ENCODE measurements at places on chromosomes 11 and 22.
A peak's percentile ranks its signal among the peaks of the same experiment; 100 is the strongest.

DNA sequence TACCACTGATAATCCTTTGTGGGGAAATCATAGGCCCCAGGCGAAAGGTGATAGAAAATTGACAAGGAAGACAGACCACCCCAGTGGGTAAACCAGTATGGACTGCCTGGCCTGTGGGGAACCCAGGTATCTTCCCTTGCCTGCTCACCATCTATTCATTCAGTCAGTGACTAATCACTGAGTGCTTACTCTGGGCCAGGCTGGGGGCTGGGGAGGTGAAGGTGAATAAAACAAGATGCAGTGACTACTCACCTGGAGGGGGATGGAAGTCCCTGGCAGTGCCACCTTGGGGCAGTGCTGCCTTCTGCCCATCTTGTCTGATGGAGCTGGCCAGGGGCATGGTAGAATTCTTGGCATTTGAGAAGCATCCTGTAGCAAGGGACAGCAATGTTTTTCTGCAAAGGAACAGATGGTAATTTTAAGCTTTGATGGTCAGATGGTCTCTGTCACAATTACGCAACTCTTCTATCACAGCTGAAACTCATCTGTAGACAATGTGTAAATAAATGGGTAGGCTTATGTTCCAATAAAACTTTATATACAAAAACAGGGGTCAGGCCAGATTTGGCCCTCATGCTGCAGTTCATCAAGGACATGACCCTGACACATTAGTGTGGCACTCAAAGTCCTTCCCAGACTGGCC is 4.6 kb downstream of the ISX start:
- DNase-seq: no peak

DNA sequence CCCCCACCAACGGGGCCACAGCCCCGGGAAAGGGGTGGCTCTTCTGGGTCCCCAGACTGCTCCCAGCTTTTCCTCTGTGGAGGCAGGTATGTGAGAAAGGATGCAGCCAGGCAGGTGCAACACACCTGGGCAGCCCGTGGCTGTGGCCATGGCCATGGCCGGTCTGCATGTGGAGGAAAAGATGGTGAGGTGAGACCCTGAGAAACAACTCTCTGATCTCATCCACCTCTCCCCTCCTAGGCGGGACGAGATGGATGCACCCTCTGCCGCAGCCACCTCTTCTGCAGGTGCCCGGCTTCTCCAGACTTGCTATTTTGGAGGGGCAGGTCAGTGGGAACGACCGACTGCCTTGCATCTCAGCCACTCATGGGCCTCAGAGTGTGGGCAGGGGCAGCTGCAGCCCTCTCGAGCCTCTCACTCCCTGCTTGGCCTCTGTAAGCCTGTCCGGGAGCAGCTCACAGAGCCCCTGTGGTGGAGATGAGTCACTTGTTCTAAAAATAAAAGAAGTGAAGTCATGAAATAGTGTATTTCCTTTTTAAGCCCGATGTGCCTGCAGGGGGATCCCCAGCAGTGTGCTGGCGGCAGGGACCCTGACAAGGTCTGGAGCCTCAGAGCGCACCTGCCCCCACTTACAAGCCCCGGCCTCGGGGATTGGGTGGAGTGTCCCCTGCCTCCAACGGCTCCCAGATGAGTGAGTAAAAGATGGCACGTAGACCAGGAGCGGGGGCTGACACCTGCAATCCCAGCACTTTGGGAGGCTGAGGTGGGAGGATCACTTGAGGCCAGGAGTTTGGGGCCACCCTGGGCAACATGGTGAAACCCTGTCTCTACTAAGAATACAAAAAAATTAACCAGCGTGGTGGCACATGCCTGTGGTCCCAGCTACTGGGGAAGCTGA is 10.7 kb downstream of the SMIM38 start:
- peak; percentile 23 for DNase-seq

GRCh38 chr22:45225732-45226502 is 14.8 kb downstream of the KIAA0930 start:
- DNase-seq: no peak

DNA sequence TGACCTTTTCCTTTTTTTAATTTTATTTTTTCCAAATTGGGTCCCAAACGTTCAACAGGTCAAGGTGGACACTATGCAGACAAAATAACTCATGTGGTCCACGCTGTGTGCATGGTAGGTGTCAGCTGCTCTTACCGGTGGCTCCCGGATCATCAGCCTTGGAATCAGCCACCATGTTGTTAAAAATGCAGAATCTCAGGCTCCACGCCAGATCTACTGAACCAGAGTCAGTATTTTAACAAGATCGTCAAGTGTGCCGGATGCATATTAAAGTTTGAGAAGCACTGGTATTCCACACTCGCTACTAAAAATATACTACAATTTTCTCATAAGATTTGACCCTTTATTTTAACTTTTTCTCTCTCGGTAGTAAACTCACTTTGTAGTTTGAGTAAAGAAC is 553 bp upstream of the LDLRAD3 start:
- no peak for DNase-seq

DNA sequence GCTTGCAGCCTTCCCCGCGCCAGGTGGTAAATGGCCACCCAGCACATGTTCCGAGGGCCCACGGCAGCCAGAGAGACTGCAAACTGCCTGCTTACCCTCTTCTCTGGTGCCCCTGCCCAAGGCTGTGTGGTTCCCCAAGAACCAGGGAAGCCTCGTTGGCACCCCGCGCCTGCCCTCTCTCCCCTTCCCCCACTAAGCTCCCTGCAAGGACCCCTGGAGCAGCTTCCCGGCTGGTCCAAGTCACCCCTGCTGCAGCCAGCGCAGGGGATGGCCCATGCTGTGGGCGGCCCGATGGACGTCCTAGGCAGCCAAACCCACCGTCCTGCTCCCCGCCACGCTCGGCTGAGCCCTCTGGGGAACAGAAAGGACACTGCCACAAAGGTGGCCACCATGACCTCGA is 30.2 kb downstream of the MACROD1 start:
- no peak for DNase-seq

DNA sequence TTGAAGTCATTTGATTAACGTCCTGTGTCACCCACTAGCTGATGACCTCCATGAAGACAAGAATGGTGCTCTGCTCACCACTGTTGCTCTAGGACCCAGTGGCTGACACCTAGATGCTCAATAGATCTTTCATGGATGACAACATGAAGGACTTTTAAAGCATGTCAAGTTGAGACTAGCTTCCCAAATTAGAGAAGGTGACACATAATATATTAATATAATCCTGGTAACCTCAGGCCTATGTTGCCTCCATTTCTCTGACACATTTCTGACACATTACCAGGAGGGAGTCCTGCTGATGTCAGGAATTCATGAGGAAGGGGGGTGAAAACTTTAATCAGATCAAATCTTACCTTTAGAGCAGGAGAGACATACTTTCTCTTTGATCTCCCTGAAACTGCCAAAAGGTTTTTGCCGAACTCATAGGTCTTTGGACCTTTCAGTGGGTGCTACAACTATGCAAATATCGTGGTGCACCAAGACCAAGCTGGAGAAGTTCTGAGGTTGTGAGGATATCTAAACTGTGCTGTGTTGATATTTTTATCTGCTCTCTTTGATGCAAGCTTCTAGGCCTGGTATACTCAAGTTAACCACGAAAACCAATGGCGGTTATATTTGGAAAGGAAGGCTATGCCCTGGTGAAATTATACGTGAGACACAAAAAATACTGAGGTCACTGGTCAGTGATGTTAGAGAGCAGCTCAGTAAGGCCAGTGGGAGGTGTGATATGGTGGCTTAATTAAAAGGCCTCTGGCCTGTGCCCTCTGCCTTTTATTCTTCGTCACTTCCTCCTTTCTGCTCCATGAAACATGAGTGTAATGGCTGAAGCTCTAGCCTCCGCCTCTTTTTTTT is 13.2 kb upstream of the AMPD3 start:
- DNase-seq: peak; percentile 45
